ENCODE measurements at places on chromosomes 13 and 19.

DNA sequence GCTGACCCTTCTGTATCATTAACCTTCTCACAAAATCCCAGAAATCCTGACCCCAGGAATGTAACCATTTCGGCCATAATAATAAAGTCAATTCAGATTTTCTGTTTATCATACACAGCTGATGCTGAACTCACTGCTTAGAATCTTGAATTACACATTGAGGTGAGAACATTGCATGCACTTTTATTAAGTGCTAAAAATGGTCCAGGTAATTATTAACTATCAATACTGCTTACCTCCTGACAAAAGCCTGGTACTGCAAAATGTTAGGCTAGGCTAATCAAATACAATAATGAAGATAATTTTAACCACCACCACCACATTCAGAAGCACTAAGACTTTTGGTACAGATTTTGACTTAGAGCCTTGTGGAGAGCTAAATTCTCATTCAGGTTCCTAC lies 36.1 kb downstream of the KLF12 start:
- DNase-seq = no peak

DNA sequence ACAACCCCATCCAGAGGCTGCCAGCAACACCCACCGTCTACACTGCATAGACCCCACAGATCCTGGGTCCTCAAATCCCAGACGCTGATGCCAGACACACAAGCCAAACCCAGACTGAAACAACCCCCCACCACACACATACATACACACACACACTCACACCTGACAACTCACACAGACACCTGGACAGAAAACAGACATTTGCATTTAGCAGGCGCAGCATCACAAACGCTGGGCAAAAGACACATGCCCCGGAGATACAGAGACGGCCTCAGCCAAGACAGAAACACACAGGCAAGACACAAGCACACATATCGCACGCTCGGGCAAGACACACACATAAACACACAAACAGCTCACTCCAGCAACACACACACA lies 1.3 kb downstream of the BBC3 start:
- DNase-seq = no peak

DNA sequence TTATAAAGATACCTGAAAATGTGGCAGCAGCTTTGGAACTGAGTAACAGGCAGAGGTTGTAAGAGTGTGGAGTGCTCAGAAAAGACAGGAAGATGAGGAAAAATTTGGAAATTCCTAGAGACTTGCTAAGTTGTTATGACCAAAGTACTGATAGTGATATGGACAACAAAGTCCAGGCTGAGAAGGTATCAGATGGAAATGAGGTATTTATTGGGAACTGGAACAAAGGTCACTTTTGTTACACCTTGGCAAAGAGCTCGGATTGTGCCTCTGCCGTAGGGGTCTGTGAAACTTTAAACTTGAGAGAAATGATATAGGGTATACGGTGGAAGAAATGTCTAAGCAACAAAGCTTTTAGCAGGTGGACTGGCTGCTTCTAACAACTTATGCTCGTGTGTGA lies 419.9 kb downstream of the PCDH17 start:
- no peak for DNase-seq

GRCh38 chr19:2650515-2650914 lies 52.0 kb downstream of the GNG7 start:
- no peak for DNase-seq

GRCh38 chr13:109436055-109436622 lies 350.2 kb downstream of the IRS2 start:
- DNase-seq = no peak

DNA sequence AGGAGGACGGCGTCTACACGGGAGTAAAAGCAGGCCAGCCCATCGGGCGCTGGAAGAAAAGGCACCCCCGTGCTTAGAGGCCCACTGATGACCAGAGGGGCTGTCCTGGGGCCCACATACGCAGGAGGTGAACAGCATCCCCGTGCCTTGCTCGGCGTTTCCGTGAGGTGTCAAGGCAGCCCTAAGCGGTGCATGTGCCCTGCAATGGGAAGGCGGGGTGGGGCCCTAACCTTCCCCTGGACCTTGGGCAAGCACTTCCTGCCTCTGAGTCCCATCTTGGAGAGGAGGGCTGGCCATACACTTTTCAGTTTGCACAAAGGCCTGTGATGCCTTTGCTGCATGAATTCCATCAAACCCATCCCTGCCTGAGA lies 47.8 kb upstream of the ATP11A start:
- DNase-seq = no peak

- peak; percentile 35 for DNase-seq
These were observed at the start of the genes PRDX2 and THSD8 for GRCh38 chr19:12801466-12802266. PRDX2 (minus strand) TSS chr19:12801800; CDS start chr19:12801261, 539 bp downstream. THSD8 (plus strand) TSS chr19:12802069; CDS start chr19:12802072, 3 bp downstream.

- DNase-seq = no peak
These were observed 406.2 kb downstream of the LIG4 start for GRCh38 chr13:107809125-107809524.

DNA sequence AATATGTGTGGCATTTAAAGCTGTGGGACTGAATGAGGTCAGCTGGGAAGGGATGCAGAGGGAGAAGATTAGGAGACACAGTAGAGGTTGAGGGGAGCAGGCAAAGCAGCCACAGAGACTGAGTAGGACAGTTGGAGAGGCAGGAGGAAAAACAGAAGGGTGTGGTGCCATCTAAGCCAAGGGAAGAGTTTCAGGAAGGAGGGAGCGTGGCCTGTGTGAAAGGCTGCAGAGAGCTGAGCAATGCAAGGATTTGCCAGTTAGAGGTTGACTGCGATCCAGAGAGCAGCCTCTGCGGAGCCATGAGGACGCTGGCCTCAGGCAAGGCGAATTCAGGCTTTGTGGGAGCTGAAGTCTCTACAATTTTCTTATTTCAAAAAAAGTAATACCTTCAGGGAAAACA lies 28.9 kb downstream of the SOX21 start:
- DNase-seq = no peak

- no peak for DNase-seq
These were observed 3.8 kb downstream of the GRIK5 start for GRCh38 chr19:42066075-42066754.

GRCh38 chr19:43784981-43785808 lies 4.4 kb upstream of the KCNN4 start:
- DNase-seq = peak; percentile 21

Data from SHP77 treated with DMSO at 0.1 percent for 48 hours (cell line).